ENCODE measurements at places on chromosomes 1 and 21.
A peak's percentile ranks its signal among the peaks of the same experiment; 100 is the strongest.

- DNase-seq = no peak
Observed at GRCh38 chr1:161013488-161014230, 7.3 kb downstream of the F11R start.

- DNase-seq = no peak
Observed at GRCh38 chr1:75220072-75220471, 85.9 kb downstream of the LHX8 start.

DNA sequence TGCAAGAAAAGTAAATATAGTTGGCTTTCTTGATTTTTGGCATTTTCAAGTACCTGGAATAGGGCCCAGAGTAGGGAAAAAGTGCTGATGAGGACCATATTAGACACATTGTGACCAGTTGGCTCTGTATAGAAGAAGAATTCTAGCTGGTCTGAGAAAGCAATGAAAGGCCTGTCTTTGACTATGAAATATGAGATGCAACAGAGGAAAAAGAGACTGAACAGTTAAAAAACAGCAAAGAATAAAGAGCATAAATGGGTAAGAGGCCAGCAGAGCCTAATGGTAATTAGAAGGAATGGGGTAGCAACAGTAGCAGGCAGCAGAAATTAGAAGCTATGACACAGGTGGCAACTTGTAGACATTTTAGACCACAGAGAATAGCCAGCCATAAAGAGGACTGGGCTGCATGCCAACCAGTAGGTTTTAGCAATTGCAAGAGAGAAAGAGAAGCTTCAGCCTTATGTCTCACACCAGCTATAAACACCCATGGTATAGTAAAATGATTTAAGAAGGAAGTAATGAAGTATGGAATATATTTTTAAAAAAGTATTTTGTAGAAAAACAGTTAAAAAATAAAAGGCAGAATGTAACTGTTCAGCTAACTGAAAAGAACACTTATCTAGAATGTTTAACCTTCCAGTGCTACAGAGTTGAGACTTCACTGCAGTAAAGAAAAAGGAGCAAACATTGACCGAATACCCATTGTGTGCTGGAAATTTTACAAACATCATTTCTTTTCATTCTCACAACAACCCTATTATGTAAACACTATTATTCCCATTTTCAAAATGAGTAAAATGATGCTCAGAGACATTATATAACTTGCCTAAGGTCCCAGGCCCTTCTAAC, 114.1 kb downstream of the LHX4 start:
- DNase-seq = peak; percentile 37

- no peak for DNase-seq
Observed at GRCh38 chr1:89133747-89134146, 7.8 kb upstream of the GBP2 start.

GRCh38 chr1:155044812-155045657, 6.1 kb upstream of the ADAM15 start:
- peak; percentile 63 for DNase-seq

Measured in anterior cingulate cortex (tissue), 58 donors.